Activated T-cell treated with anti-CD3 and anti-CD28 coated beads, Interleukin-2, amount 50 U/mL, for 72 hours (primary cell): ENCODE measurements at places on chromosomes 13 and 19. TPM values are rescaled to one million over a fixed set of nuclear protein-coding genes. Genes with fewer than 3 reads are reported as not detected.
A peak's percentile ranks its signal among the peaks of the same experiment; 100 is the strongest.

GRCh38 chr13:114321256-114321655, 7.0 kb downstream of the CHAMP1 start:
- H3K4me3 ChIP-seq = no peak overlapping the region
- H3K27me3 ChIP-seq = no peaks in the 10 kb centered on the region
- peaks cover 26% of the 10 kb centered on the region for H3K36me3 ChIP-seq
- H3K27ac ChIP-seq = no peak overlapping the region
- DNase-seq = no peak

Gene ZFP30
- total RNA-seq = 11.1 TPM

GRCh38 chr13:21813110-21813509, 142.2 kb downstream of the FGF9 start:
- no peaks in the 10 kb centered on the region for H3K4me1 ChIP-seq
- H3K27me3 ChIP-seq = peaks cover 15% of the 10 kb centered on the region
- H3K4me3 ChIP-seq = no peak overlapping the region
- no peaks in the 10 kb centered on the region for H3K36me3 ChIP-seq
- no peak overlapping the region for H3K27ac ChIP-seq

Gene PEX11G
- 1.1 TPM for total RNA-seq

DNA sequence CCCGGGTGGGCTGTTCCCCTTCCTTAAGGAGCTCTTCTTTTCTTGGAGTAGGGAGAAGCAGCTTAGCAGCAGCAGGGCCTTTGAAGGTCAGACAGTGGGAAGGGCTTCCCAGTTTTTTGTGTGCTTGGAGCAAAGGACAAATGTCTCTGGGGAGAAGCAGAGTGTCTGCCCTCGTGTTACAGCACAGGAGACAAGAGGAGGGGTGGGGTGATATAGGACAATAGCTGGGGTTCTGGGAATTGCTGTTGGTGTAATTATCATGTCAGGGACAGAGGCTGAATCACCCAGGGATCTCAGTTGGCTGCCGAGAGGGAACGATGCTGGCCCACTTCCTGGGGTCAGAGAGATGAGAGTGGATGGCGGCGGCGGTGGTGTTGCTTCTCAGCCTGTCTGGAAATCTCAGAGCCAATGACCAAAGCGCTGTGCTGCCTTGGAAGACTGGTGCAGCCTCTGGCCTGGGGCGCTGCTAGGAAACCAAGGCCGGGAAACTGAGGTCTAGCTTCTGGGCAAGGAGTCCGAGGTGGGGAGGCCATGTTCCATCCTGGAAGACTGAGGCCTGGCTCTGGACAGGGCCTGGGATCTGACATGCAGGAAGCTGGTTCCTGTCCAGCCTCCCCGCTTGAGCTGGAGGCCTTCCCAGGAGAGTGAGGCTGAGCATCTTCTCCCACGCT, 1.2 kb downstream of the INAFM1 start:
- no peak for DNase-seq
- peaks cover 26% of the 10 kb centered on the region for H3K4me1 ChIP-seq
- H3K36me3 ChIP-seq = peaks cover 6% of the 10 kb centered on the region
- H3K27me3 ChIP-seq = no peaks in the 10 kb centered on the region
- H3K27ac ChIP-seq = peak overlapping the region; percentile 50
- H3K4me3 ChIP-seq = peak overlapping the region; percentile 86

Gene PCDH20
- total RNA-seq = not detected
